Pulmonary artery endothelial cell (primary cell): ENCODE measurements at places on chromosomes 1 and 21. TPM values are rescaled to one million over a fixed set of nuclear protein-coding genes. Genes with fewer than 3 reads are reported as not detected.

DNA sequence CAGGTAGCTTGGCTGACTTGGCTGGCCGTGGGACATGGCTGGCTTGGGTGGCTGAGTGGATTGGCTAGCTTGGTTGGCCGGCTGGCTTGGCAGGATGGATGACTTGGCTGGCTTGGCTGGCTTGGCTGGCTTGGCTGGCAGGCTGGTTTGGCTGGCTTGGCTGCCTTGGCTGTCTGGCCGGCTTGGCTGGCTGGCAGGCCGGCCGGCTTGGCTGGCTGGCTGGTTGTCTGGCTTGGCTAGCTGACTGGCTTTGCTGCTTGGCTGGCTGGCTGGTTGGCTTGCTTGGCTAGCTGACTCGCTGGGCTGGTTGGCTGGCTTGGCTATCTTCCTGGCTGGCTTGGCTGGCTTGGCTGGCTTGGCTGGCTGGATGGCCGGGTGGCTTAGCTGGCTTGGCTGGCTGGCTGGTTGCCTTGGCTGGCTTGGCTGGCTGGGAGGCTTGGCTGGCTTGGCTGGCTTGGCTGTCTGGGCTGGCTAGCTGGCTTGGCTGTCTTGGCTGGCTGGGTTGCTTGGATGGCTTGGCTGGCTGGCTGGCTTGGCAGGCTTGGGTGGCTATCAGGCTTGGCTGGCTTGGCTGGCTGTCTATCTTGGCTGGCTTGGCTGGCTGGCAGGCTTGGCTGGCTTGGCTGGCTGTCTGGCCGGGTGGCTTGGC is 129.7 kb upstream of the FAM72C start:
- DNase-seq = no peak

- DNase-seq = no peak
These were observed 353.6 kb downstream of the BRINP3 start for GRCh38 chr1:190124068-190124467.

- DNase-seq = no peak
These were observed at the start of gene VTCN1 for GRCh38 chr1:117210831-117211261. Gene VTCN1, minus strand, starts transcription at chr1:117210927. Its CDS starts 72 bp downstream, at chr1:117210855.

The PALMD gene
- total RNA-seq = 71.1 and 103 TPM in 2 replicates

DNA sequence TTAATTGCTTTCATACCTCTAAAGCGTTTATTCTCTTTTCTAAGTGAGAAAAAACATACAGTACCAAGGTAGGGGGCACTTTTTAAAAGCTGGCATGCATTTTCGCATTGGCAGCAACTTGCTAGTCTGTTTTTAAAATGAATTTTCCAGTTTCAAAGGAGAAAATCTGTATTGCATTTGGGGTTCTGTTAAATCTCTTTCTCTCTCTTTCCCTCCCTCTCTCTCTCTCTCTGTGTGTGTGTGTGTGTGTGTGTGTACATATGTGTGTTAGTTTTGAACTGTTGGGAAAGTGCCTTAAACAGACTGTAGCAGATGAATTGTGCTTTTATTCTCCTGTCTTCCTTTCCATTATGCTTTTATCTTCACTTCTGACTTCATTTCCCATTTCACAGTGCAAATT is 7.3 kb downstream of the NIBAN1 start:
- DNase-seq = no peak

The KCNT2 gene
- total RNA-seq = 0.53 and 2.5 TPM in 2 replicates

DNA sequence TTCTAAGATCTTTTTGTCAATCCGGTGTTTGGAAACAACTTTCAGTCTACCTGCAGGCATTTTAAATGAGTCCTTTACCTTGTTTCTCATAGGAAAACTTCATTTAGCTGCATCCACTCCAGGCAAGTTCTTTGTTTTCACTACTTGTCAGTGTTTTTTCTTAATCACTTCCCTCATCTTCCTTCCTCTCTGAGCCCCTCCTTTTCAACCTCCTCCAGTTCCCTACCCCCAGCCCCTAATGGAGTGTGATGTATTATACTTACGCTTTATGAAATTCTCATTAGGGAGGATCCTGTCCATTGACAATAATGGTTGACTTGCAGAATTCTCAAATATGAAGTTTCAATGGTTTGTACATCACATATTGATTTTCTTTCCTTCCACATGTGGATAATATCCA is 62.5 kb upstream of the BACH1 start:
- DNase-seq = no peak

The CR1 gene
- not detected in 2 replicates for total RNA-seq

GRCh38 chr1:203536575-203536974 is 42.6 kb downstream of the OPTC start:
- no peak for DNase-seq

DNA sequence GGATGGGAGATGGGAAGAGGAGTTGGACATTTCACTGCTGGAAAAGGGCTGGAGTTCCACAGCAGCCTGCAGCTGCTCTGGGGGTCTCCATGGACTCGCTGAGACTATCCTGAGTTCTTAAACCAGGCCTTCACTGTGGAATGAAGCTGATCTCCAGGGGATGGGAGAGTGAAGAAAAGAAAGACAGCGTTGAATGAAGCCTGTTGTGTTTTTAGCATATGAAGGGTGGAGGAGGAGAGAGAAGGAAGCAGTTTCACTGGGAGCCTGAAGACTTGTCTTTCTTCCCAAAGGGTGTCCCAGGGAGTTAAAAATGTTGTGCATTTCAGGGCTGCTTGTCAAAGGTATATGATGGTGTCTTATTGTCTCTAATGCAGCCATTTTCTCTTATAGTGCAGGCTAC is 9.2 kb downstream of the ROR1 start:
- no peak for DNase-seq

GRCh38 chr1:13687151-13687715 is 12.8 kb upstream of the PRDM2 start:
- no peak for DNase-seq

The FCRLB gene
- total RNA-seq = 0.33 and 0.60 TPM in 2 replicates

- no peak for DNase-seq
These were observed 20.3 kb downstream of the ARHGEF10L start for GRCh38 chr1:17559615-17560419.

DNA sequence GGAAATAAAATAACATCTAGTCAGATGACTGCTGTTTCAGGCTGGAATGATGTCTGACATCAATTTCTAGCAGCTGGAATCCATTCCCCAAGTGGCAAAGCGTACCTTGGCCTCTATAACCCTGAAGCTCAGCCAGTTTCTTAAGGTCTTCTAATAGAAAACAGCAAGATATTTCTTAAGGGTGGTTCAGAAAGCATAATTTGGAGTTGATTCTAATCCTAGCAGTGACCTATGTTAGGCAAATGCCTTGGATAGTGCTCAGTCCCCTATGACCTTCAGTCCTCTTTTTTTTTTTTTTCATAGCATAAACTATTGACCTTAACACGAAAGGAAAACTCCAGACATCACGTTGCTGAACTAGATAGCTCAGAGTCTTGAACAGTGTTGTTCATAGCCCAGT is 56.5 kb downstream of the LAMC2 start:
- DNase-seq = no peak

The PTGFR gene
- total RNA-seq = 0.13 and 0.18 TPM in 2 replicates
